Activated CD4-positive, alpha-beta T cell treated with anti-CD3 and anti-CD28 coated beads, Interleukin-2, Interleukin-6, amounts not matched to agents 100 ng/mL and 50 ng/mL, durations not matched to agents 16 hours and 8 hours (primary cell): ENCODE measurements at places on chromosomes 13 and 19.
A peak's percentile ranks its signal among the peaks of the same experiment; 100 is the strongest.

DNA sequence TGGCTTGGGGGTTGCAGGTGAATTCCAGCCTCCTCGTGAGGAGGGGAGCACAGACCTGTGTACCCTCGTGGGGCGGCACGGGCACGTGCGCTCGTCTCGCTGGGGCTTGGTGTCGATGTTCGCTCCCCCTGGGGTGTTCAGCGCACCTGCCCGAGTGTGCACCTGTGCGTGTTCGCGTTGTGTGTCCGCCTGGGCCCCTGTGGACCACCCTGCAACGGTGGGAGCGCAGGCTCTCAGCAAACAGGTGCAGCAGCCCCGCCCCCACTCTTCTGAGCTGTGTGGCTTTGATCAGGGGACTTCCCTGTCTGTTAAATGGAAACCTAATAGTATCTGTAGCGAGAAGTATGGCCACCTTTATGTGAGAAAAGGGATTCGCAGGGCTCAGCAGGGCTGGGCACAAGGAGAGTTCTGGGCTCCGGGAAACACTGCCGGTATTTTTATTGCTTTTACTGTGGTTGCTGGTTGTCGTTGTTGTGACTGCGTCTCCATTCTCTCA is 549 bp downstream of the SMIM17 start:
- DNase-seq, result no peak

DNA sequence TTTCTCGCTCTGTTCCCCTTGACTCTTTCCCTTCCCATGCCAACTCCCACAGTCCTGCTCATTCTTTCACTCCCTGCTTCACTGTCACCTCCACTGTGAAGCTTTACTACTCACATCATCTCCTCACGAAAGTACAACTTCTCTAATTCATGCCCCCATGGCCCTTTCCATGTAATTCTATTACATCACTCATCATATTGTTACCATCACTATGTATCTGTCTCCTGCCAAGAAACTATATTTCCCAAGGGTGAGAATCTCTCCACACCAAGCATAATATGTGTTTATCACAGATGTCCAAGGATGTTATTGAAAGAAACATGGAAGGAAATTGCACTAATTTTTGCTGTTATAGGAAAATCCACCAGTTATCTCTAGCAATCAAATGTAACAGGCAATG is 37.2 kb upstream of the LRCH1 start:
- no peak for DNase-seq

DNA sequence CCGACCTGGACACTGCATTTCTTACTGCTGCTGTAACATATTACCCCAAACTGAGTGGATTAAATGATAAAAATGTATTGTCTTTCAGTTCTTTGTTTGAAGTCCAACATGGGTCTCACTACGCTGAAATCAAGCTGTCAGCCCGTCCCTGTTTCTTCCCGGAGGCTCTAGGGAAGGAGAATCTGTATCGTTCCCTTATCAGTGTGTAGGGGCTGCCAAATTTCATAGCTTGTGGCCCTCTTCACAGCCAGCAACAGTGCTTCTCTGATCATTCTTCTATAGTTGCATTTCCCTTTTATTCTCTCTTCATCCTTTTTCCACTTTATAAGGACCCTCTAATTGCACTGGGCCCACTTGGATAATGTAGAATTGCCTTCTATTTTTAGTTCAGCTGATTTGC is 10.1 kb downstream of the ZNF234 start:
- no peak for DNase-seq

DNA sequence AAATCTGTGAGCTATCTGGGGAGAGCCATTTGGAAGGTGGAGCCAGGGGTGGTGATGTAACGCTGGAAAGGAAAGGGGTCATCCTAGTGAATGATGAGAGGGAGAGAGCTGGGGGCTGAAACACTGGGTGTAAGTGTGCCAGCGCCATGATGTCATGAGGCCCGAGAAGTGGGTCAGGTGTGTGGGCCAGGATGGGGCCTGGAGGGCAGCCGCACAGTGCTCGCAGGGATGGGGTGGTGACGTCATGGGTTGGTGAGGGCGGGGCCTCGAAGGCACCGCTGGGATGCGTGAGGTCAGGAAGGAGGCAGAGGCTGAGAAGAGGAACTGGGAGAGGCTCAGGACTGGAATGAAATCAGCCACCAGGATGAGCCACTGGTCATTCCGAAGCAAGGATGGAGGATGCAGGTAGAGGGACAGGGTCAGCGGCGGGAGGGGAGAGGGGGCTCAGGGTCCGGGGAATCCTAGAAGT is 4.4 kb downstream of the CCDC61 start:
- DNase-seq, result peak; percentile 14

- DNase-seq, result no peak
These were observed 14.6 kb downstream of the LHFPL6 start for GRCh38 chr13:39588384-39588783.

- DNase-seq, result no peak
These were observed 128.8 kb upstream of the GJB6 start for GRCh38 chr13:20360835-20361412.

DNA sequence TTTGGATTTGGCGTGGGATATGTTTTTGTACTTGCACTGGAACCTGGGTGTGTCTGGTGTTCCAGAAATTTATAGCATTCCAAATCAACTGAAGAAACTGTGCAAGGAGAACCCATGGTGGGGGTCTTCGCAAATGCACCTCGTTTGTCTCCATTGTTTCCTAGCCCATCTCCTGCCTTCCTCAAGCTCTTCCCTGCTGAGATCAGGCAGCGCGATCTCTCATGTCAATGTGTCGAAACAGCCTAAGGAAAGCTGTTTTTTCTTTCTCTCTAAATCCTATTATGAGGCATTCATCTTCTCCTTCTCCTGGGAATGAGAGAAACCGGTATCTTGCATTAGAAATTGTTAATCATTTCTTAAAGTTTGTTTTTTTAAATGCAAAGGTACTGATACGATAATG is 131.0 kb downstream of the KLF5 start:
- DNase-seq, result no peak

DNA sequence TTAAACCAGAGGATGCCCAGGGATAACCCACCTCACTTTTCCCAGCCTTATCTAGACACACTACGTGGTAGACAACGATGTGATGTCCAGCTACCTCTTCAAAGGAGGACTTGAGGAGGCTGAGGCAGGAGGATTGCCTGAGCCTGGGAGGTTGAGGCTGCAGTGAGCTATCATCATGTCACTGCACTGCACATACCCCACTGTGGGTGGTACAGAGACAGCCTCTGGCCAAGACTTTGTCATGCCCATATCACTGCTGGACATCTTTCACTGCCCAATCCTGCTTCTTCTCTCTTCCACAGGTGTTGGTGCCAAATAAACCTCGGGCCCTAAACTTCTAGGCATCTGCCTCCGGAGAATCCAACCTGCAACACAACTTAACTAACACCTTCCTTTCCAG is 85.8 kb downstream of the FAM216B start:
- no peak for DNase-seq

GRCh38 chr13:112117258-112117954 is 50.5 kb downstream of the SOX1 start:
- no peak for DNase-seq

DNA sequence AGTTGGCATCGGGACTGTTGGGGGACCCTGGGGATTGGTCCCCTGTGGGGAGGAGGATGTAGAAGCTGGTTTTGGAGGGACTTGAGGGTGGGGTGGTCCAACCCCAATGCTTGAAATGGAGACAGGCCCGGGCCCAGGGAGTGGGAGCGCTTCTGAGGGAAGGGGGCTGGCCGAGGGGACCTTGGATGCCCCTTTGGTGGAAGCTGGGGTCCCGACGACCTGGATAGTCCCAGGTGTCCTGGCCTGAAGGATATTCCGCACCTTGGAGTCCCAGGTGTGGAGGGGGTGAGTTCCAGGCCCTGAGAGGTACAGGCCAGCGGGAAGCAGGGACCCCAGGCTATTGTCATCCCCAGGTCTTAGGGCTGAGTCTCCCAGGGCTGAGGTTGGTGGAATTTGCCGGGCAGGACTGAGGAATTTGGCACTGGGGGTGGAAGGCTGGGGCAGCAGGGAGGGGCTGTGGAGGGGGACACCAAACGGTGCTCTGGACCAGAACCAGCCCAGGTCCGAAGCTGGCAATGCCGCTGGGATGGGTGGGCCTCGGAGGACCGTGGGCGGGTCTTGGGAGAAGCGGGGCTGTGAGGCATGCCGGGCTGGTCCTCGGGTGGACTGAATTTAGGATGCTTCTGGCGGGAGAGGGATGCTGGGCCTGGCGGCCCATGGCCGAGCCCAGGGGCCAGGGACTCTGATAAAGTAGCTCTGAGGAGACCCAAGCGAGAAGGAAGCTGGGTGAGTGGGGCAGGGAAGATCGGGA is 1.8 kb downstream of the HDGFL2 start:
- DNase-seq, result no peak

DNA sequence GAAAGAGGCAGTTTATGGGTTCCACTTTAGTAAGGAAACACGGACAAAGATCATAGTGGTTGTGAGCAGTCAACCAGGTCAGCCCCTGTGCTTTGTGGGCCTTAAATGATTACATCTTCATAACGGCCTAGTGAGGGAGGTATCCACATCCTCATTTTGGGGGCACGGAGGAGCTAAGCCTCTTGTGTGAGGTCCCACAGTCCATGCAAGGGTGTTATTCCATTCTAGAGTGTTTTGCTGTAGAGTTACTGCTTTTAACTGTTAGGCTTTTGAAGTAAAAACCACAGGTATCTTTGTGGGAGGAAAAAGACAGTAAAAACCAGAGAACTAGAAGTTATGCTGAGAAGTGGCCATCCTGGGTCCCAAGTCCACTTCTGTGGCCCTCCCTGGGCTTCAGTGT is 4.0 kb downstream of the NOP53 start:
- peak; percentile 21 for DNase-seq

DNA sequence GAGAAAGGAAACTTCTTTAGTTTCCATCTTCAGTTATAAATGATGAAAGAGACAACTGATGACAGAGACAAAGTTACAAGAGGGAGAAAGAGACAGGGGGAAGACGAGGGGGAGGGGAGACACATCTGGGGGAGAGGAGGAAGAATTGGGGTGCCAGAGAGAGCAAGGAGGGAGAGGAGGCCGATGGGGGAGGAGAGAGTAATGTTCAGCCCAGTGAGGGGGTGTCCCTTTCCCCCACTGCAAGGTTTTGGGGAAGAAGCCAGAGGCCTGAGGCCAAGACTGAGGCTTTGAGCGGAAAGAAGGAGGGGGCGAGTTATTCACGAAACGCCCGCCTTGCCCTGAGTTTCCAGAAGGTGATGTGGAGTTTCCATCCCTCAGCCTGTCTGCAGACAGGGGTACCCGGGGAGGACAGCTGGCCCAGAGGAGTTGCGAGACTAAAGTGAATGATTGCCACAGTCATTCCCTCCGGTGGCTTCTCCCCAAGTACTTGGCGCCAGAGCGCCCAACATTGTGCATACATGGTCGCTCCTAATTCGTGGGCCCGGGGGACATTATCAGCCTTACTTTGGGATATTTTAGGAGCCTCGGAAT is 558 bp upstream of the PPAN start:
- peak; percentile 73 for DNase-seq

DNA sequence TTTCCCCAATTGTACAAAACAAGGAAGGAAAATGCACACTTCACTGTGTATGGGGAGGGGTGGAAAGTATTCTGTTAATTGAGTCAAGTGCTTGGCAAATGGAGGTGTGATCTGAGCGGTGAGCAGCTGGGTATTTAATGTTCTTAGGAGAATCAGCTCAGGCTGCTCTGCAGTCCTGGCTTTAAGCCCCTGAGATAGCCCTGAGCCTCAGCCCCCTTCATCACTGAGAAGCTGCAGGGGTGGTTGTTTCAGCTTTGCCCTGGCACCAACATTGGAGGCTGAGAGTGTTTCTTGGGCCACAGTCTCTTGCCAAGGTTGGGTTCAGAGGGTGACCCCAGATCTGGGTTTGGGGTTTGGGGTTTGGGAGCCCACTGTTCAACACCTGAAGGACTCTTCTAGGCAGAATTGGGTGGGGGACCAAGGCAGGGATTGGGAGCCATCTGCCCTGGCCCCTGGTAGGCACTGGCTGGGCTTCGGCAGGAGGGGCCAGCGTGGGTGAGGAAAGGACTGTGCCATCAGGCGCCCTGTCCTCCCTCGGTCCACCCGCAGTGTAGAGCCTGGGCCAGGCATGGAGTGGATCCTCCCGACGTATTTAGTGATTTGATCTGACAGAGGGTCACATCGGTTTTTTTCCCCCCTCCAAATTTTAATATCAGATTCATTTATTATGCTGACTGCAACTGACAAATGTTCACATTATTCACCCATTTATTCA is 66.7 kb upstream of the ZNF536 start:
- DNase-seq, result no peak

GRCh38 chr19:46954502-46954992 is 65.1 kb upstream of the NPAS1 start:
- no peak for DNase-seq

- DNase-seq, result no peak
These were observed 219.9 kb downstream of the ZIC5 start for GRCh38 chr13:99751517-99752199.

GRCh38 chr13:24529478-24529877 is 16.9 kb upstream of the PARP4 start:
- no peak for DNase-seq

DNA sequence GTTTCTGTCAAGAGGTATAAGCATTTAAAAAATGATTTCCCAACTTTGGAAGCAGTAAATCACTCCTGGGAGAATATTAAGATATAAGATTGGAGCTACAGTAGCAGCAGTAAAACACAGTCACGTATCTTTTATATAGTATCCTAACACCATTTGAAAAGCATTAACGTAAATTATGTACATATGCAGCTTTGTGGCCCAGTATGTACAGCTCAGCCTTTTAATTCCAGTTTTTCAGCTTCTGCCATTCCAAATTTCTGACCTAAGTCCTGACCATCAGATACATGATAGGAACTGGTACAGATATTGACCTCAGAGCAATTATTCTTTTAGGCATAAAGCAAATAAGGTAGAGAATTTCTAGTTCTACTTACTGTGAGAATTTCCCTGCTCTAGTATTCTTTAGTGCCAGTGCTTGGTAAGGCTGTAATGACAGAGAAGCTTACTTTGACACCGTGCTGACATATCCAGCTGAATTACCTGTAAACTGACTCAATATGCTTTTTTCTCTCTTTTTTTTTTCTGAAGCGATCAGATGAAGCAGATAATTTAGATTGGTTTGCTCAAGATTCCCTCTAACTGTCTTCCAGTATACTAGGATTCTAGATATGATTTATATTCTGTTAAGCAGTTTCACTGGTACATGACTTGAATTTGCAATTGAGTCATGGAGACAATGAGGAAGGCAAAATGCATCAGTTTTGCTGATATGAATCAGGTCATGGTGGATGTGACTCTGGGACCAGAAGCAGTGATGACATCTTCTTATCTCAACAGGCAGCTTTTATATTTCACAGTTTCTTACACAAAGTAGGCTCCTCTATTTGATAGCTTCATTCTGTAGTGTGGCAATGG is 703.6 kb downstream of the SLITRK6 start:
- DNase-seq, result no peak
